ENCODE measurements at places on chromosomes 13 and 19. TPM values are rescaled to one million over a fixed set of nuclear protein-coding genes. Genes with fewer than 3 reads are reported as not detected.

CLEC4G gene
- 0.66 TPM for total RNA-seq

AMER2 gene
- 0.18 TPM for total RNA-seq

ZNF613 gene
- 11.5 TPM for total RNA-seq

B9D2 gene
- 6.3 TPM for total RNA-seq
